Astrocyte of the spinal cord (primary cell): ENCODE measurements at places on chromosomes 2 and 18.

- DNase-seq: no peak
Observed at GRCh38 chr2:94725543-94725942, 145.7 kb upstream of the TEKT4 start.

DNA sequence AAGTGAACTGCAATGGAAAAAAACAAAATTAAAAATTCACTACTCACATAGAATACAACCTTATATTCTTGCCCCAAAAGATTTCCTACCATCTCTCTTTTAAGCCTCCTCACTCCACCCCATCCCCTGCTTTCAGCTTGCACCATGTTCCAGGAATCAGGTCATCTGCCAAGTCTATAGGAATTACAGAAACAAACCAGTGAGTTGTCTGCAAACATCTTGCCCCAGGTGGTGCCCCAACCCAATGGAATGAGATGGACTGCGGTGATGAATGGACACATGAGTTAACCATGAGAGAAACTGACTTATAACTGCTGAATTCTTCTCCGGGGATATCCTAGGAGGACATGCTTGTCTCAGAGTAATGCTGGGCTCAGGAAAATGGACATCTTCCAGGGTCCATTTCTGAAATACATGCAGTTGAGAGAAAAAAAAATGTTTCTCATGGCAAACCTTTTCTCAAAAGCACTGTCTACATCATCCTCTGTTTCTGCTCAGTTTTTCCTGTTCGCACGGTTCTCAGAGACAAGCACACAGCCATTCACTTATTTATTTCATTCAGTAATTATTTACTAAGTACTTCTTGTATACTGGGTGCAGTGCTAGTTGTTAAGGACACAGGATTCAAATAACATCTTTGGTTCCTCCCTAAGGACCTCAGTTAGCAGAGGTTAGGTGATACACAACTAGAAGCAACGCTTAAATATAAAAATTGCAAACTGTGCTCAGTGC is 350.0 kb downstream of the RND3 start:
- no peak for DNase-seq

- DNase-seq: peak; percentile 45
Observed at GRCh38 chr18:9025091-9025838, 77.2 kb upstream of the NDUFV2 start.

- DNase-seq: no peak
Observed at GRCh38 chr2:29544031-29544430, 377.4 kb downstream of the ALK start.

- DNase-seq: no peak
Observed at GRCh38 chr2:172834881-172835280, 99.2 kb downstream of the RAPGEF4 start.
